Activated CD8-positive, alpha-beta memory T cell treated with anti-CD3 and anti-CD28 coated beads, Interleukin-2, amount 50 U/mL, for 4 hours (primary cell): ENCODE measurements at places on chromosomes 16 and 17.

- no peak for DNase-seq
Measured at GRCh38 chr16:11913425-11914079, 2.2 kb downstream of the GSPT1 start.

DNA sequence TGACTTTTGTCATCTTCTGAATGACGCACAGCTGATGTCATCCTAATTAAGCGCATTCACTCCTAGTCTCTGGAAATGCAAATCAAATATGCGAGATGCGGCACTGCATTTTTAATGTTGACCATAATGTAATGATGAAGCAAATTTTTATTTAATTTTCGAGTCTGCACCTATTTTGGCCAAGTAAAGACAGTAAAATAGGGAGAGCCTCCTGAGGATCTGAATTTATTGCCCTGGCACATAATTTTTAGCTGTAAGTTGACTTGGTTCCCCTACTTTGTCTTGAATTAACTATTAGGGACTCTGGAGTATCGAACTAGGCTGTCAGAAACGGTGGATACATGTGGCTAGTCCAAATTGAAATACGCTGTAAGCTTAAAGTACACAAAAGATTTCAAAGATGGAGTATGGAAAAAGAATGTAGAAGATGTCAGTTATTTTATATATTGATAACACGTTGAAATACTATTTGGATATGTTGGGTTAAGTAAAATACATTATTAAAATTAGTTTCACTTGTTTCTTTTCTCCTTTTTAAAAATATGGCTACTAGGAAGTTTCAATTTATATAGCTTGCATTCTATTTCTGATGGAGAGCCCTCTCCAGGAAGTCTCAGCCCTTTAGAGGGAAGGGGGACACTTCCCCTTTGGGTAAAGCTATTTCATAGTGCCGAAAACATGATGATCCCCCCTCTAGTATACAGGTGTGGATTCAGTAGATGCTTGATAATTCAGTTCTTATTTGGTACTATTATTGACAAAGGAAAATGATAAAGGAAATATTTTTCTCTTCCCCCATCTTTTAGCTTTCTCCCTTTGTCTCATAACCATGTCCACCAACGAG lies 991 bp downstream of the KPNA2 start:
- no peak for DNase-seq

- DNase-seq = no peak
Measured at GRCh38 chr17:73899839-73900238, 255.6 kb upstream of the SDK2 start.

- no peak for DNase-seq
Measured at GRCh38 chr17:2438823-2439222, 38.0 kb upstream of the MNT start.

GRCh38 chr16:2295056-2295798 lies 27.3 kb upstream of the RNPS1 start:
- DNase-seq = no peak
